ENCODE measurements at places on chromosomes 5 and 9.

GRCh38 chr9:15264918-15265317, 42.1 kb downstream of the TTC39B start:
- DNase-seq, result no peak

GRCh38 chr9:126797903-126798302, 6.9 kb upstream of the ZBTB43 start:
- DNase-seq, result no peak

GRCh38 chr5:135186662-135187522, 152.9 kb upstream of the PITX1 start:
- no peak for DNase-seq

GRCh38 chr5:33146881-33147280, 293.9 kb upstream of the TARS1 start:
- no peak for DNase-seq

DNA sequence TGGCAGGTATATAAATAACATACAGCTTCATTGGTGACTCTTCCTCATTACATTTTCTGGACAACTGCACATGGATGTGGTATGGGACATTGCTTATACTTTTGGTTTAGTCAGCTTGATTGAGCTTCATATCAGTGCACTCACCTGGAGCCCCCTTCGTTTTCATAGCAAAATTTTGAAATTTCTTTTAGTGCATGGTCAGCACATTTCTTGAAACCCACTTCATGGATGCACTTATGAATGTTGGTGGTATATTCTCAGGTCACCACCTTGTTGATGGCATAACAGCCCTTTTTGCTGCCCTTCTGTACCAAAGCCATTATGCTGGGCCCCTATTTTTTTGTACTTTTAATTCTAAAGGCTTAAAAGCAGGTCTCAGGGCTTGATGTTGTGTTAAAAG, 16.7 kb upstream of the LRRC70 start:
- DNase-seq, result no peak

DNA sequence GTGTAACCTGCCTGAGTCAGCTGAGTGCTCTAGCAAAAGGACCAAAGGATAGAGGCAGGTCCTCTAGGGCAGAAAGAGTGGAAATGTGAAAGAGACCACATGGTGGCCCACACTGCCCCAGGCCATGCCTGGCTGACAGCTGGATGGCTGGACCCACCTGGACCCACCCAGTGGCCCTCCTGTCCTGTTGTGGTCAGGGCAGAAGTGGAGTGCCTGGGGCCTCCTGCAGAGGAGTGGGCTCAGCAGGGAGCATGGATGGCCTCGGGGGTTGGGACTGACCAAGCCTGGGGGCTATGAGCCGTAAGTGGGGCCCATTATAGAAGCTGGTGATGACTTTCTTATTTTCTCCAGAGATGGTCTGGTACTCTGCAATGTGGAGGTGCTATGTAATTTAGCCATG, 55.7 kb upstream of the FAM120AOS start:
- no peak for DNase-seq

GRCh38 chr5:113330533-113331208, 104.1 kb downstream of the TSSK1B start:
- DNase-seq, result peak; percentile 4

DNA sequence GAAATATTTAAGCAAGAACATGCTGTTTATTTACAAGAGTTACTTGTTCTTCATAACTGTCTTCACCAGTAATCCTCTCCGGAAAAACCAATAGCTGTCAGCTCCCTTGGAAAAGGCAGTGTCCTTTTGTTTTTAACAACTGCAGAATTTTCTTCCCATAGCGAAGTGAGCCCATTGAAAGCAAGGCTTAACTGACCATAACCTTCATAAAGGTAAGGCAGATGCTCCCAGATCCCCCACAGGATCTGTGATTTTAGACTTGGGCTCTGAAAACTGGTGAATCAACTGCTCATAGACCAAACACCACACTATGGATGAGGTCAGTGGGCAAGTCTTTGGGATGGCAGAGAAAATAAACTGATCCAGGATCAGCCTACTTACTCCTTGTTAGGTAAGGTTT, 155.0 kb downstream of the GLIS3 start:
- no peak for DNase-seq

DNA sequence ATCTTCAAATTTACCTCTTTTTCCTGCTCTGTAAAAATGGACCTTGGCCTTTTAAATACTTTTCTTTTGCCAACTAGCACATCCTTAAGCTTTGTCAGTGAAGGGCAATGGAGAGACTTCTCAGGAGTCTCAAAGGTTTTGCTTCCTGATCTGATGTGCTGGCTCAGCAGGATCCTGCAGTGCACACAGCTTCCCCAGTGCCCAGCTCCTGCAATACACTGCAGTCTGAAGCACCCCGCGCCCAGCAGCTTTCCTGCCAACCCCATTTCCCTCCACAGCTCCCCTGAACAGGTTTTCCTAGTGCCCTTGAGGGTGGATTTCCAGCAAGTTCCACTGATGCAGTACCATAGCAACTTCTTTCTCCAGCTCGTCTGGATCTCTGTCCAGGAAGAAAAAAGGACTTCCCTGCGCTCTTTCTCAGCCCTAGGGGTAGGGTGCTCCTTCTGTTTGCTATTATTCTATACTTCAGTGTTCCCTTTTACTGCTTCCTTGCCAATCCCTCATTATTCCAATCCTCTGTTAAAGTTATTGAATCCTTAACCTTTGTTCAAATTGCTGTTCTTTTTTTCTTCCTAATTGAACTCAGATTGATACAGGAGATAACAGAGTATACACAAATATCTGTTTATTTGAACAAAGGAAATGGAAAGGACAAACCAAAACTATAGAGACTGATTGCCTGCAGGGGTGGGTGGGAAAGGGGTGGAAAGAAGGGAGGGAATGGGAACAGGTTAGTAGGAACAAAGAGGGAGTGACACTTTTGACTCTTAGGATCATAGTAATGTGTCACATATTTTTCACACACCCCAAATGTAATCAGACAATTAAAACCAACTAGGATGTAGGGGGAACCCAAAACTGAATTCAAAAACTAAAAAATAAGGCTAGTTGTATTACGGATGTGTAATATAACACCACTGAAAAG, 8.5 kb downstream of the SNAPC3 start:
- peak; percentile 42 for DNase-seq

GRCh38 chr5:119312403-119312802, 43.4 kb upstream of the TNFAIP8 start:
- no peak for DNase-seq

DNA sequence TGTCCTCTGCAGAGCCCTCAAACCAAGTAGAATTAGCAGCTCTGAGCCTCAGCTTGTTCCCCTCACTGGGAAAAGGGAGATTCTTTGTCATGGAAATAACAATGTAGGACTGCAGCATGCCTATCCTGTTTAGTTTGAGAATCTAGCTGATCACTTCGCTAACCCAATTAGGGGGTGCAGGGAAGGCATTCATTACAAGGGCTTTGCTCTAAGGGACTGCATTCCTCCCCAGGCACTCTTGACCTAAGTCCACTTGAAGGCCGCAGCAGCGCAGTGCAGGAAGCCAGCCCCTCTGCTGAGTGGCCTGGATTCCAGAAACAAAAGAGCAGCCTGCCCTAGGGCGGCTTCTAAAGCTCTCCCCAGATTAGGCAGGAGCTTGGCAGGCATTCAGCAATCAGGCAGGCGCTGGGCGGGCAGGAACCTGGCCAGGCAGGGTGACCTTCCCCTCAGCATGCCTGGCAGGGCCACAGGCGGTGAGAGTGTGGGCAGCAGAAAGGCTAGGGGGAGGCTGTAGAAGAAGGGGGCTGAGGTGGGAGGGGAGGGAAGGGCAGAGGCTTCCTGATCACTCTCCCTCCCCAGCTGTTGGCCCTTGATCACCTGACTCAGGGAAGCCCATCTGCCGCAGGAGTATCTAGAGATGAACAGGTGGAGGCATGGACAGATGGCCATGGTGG, 24.8 kb downstream of the CCNJL start:
- DNase-seq, result peak; percentile 56

- no peak for DNase-seq
Measured at GRCh38 chr9:36903541-36904435, 130.3 kb downstream of the PAX5 start.

DNA sequence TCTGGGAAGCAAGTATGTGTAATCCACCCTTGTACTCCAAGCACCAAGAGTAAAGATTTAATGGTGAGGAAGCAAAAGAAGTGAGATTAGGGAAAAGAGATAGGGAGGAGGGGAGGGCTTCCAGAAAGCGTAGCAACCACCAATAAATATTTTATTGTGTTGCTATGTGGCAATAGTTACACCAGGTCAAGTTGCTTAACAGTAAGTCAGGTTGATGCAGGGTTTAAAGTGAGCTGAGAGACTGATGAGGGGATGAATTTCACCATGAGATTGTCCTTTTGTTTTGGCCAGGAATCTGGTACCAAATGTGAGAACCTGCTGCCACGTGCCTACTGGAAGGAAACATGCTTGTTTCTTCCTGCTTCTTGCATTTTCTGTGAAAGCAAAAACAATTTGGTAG, 62.7 kb downstream of the PCSK5 start:
- DNase-seq, result no peak

DNA sequence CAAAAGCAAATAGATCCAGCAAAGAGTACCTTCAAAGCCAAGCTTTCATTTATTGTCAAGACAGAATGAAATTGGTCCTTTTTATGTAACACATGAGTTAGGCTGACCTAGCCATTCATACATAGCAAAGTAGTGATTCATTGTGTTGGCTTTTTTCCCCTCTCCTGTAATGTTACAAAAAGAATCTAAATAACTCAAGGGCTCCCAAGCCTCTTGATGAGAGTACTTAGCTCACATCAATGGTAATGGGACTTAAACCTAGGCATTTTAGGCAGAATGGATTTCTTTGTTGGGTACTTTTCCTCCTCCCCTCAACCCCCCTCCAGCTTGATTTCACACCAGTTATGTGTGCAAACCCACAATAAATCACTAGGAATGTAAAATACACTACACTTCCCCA, 123.7 kb downstream of the EBF1 start:
- DNase-seq, result no peak

Data from NCI-H2081 (cell line).